Cardiac muscle cell (in vitro differentiated cells and primary cell): ENCODE measurements at places on chromosomes 5 and 9.

DNA sequence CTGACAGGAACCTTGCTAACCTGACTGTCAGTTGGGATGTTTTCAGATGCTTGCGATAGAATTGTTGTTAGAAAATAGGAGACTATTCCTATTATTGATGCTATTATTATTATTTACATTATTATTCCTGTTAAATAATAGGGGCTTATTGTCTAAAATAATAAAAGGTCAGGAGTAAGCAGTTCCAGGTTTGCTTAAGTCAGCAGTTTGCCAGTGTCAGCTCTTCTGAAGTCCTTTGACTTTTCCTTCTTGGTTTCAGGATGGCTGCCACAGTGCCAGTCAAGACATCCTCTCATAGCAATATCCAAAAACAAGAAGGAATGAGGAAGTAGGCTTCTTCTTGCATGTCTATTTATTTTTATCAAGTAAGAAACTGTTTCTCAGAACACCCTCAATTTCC, 141.7 kb upstream of the MARCHF11 start:
- DNase-seq: no peak

DNA sequence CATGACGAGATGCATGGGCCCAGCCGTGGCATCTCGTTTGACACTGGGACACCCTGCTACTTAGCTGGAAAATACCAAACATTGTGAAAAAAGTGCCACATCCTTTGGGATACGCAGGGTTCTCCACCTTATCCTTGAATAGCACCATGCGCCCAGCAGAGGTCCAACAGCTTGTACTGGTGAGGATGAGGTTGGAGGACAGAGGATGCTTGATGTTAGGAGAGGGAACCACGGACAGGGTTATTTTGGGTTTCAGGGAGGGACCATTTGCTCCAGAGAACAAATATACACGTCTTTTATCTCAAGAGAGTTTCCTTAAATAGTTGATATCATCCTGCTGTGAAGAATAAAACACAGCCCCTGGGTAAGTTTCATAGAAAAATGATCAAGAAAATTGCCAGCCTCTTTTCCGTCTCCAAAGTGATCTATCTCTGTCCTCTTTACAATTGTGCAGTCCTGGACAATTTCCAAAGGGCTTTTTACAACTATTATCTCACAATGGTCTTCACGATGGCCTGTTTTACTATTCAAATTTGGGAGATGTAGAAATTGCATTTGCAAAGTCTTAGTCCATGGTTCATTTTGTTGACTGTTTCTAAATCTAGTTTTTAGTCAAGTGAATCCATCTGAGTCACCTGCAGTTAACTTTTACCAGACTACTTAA, 19.9 kb upstream of the FRRS1L start:
- no peak for DNase-seq

GRCh38 chr9:123761905-123762605, 167.9 kb downstream of the DENND1A start:
- DNase-seq: peak; percentile 22

DNA sequence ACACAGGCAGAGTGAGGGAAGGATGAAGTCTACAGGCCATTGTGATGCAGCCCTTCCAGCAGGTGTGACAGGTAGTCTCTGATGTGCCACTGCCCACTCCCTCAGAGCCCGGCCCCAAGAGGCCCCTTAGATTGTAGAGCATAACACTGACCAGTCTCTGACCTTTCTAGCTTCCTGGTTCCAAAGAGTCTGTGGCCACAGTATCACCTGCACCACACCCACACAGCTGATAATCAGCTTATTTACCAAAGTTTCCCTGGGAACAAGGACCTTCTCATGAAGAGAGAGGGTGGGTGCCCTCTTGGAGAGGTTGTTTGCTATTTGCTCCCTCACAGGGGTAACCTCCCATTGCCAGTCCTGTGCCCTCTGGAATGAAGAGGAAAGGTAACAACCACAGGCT, 11.0 kb upstream of the ACER2 start:
- no peak for DNase-seq

- no peak for DNase-seq
Observed at GRCh38 chr5:64206653-64207052, 41.0 kb downstream of the RNF180 start.

GRCh38 chr9:112050544-112051475, 124.3 kb downstream of the SUSD1 start:
- DNase-seq: no peak

DNA sequence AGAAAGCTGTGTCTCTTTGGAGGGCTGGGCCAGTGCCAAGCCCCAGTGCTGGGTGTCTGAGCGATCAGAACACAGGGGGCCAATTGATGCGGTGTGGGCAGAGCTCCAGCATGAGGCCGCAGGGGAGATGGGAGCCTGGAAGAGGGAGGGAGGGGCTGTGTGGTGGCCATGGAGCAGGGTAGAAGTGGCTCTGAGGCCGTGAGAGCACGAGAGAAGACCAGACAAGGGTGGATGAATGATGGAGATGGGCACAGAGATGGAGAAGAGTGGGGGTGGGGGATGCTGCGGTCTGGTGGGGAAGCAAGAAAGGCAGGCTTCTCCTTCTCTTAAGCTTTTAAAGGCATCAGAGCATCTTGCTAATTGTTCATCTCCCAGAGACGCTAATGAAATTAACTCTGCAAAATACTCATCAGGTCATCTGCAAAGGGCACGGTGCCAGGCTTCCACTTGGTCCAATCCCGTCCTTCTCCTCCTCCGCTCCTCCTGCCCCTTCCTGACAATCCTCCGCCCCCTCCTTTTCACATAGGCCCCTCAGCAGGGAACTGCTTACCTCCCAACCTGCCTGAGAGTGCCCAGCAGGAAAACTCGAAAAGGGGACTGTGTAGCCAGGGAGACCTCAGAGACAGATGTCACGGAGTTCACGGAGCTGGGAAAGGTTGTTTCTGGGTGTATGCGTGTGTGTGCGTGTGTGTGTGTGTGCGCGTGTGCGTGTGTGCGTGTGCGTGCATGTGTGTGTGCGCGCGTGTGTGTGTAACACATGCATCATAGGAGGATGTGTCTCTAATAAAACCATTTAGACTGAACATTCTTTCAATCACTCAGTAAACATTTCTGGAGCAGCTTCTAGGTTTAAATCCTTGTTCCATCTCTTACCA, 7.1 kb upstream of the UNC5A start:
- no peak for DNase-seq

DNA sequence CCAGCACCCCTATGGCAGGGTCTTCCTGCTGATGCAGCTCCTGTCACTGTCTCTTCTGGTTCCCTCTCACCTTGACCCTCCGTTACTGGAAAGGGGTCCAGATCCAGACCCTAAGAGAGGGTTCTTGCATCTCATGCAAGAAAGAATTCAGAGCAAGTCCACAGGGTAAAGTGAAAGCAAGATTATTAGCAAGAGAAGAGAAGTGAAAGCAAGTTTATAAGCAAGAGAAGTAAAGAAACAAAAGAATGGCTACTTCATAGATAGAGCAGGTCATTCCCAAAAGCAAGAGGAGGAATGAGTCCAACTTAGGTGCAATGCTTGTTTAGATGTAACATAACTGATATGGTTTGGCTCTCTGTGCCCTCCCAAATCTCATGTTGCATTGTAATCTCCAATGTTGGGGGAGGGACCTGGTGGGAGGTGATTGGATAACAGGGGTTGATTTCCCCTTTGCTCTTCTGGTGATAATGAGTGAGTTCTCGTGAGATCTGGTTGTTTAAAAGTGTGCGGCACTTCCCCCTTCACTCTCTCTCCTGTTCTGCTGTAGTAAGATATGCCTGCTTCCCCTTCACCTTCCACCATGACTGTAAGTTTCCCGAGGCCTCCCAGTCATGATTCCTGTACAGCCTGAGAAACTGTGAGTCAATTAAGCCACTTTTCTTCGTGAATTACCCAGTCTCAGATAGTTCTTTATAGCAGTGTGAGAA, 183.3 kb downstream of the MED10 start:
- DNase-seq: no peak

DNA sequence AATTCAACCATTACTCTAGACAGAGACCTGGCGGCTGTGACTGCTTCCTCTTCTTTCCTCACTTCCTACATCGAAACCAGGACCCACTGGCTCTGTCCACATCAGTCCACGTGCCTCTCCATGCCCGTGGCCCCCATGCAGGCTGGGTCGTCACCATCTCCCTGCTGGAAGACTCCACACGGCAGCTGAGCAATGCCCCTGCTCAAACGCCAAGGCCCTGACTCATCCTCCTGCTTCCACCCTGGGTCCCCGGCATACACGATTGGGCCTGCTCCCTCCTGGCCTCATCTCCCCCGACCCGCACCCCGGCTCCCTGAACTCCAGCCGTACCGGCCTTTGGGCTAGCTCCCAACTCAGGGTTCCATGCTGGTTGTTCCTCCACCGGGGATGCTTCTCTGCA, 67.2 kb upstream of the IER5L start:
- peak; percentile 34 for DNase-seq

- DNase-seq: no peak
Observed at GRCh38 chr5:177049285-177049684, 26.8 kb downstream of the ZNF346 start.

DNA sequence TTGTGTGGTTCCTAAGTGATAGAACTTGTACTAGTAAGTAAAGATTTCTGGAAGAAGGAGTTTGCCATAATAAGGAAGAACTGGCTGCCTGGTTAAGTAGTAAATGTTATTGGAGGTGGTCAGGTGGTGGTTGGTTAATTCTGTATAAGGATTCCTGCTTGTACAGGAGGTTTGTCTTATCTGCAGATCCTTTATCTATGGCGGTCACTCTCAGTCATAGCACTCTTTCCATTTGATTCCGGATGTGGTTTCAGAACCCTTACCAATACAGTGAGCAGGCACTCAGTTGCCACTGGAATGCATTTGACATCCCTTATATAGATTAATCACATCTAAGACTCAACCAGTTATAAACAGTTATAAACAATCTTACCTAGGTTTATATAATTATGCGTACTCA, 50.3 kb downstream of the RAD50 start:
- DNase-seq: no peak

DNA sequence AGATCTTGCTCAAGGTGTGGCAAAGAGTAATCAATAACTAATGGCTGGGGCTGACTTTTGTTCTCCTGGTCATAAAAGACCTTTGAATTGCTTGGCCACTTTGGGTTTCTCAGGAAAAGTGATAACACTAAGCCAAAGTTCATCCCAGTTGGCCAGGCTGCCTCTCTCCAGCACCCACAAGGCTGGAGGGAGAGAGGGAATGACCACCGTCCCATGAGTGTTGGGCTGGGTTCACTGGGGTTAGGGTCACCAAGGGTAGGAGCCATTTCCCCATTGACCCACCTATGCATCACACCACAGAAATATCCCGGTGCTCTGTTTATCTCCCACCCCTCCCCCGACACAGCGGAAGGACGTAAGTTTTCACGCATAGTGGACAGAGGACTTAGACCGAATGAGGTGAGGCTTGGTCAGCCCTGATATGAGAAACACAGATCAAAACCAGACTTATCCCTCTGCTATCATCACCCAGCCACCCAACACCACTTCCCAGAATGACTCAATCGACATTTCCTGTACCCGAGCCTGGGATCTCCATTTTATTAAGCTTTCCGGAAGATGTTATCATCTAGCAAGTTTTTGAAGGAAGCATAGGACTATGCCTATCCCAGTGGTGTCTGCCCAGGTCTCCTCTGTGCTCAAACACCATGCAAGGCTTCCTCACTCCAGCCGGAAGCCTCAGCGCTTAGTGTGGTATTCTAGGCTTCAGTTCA, 27.0 kb upstream of the PPARGC1B start:
- DNase-seq: no peak

GRCh38 chr9:91676046-91676445, 252.4 kb upstream of the NFIL3 start:
- no peak for DNase-seq
